ENCODE measurements at places on chromosomes 13 and 19.

- no peak for DNase-seq
Observed at GRCh38 chr13:51326777-51327176, 12.7 kb upstream of the SERPINE3 start.

DNA sequence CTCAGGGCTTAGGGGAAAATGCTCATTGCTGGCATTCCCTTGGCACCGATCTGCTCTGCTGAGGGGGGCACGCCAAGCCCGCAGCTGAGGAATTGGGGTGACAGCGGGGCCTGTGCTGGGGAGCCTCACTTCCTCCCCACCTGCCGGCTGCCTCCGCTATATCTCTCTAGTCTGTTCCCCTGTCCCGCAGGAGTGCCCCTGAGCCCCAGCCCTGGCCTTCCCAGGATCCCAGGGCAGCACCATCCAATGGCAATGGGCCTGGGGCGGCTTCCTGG lies 9.5 kb downstream of the STXBP2 start:
- no peak for DNase-seq

- DNase-seq: no peak
Observed at GRCh38 chr13:19759669-19760068, 23.1 kb downstream of the PSPC1 start.

- no peak for DNase-seq
Observed at GRCh38 chr19:12163826-12164225, 930 bp downstream of the ZNF136 start.

GRCh38 chr13:19606152-19606551 lies 27.3 kb upstream of the MPHOSPH8 start:
- no peak for DNase-seq

- DNase-seq: no peak
Observed at GRCh38 chr13:65112531-65112941, 2117.6 kb downstream of the PCDH9 start.

DNA sequence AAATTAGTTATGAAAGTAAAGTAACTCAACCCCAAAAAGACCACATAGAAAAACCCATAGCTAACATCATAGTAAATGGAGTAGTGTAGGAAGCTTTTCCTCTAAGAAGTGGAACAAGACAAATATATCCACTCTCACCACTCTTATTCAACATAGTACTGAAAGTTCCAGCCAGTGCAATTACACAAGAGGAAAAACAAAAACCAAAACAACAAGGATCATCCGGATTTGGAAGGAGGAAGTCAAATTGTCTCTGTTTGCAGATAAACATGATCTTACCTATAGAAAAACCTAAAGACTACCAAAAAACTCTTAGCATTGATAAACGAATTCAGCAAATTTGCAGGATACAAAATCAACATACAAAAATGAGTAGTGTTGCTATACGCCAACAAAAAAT lies 8.5 kb upstream of the SIGLEC8 start:
- DNase-seq: no peak

Data from stimulated activated CD4-positive, alpha-beta T cell treated with anti-CD3 and anti-CD28 coated beads, Interleukin-1b, Interleukin-23, amount 100 ng/mL, for 1 hour (primary cell).